ENCODE measurements at places on chromosomes 16 and 17.

DNA sequence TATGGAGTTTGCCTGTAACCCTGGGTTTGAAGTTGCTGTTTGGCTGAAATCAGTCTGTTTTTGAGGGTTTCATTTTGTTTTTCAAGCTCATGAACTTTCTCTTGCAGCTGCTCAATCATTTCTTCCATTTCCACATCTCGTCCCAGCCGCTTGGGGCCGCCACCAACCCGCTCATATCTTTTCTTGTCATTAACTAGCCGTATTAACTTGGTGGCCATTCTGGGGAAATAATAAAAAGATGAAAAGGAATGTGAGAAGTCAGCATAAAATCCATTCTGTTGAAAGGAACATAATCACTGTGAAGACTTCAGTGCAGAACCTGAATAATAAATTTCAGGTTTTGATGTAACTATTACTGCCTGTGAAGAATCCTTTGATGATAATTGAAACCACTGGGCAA lies 11.5 kb downstream of the RPGRIP1L start:
- no peak for DNase-seq

GRCh38 chr17:17781591-17782496 lies 54.9 kb downstream of the SREBF1 start:
- DNase-seq: peak; percentile 81

DNA sequence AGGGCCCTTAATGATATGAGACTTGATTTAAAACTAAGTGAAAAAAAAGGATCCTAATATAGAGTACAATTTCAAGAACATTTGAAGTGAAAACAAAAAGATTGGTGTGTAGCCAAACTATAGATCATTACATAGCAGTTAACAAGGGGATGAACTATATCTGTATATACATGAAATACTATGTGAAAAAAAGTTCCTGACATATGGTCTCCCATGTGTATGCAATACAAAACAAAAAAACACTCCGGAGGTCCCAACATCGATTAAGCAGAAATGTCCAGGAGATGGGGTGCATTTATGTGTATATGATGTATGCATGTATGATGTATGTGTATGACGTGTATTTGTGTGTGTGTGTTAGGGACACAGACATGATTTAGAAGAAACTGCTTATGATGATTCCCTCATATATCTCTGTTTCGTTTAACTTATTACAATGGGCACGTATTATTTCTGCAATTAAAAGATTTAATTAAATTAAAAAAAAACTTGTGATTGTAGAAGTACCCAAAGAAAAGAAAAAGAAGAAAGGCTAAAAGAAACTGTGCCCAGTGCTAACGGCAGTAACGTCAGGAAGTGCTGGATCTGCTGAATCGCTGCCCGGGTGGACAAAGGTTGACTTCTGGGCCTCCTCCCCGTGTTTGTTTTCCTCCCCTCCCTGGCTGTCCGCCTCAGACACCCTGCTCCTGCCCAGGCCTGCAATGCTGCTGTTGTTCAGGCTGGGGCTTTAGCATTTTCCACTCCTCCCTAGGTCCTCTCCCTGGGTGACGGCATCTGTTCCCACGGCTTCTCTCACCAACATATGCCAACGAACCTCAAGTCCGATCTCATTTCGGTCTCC lies 36.9 kb downstream of the TBX4 start:
- DNase-seq: no peak

DNA sequence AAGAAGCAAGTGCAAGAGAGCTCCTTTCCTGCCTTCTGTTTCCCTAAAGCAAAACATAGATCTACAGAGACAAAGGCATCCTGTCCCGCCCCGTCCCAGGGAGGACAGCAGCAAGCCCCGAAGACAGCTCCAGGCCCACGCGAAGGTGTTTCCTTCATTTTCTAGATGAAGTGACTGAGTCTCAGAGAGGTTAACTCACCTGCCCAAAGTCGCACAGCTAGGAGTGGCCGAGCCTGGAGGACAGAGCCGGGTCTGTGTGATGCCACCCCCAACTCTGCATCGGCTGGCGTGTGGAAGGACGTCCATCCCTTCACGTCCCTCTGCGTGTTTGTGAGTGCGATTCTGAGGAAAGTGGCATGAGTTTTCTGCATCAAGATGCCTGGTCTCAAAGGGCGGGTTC lies 187.2 kb upstream of the CHMP6 start:
- no peak for DNase-seq

DNA sequence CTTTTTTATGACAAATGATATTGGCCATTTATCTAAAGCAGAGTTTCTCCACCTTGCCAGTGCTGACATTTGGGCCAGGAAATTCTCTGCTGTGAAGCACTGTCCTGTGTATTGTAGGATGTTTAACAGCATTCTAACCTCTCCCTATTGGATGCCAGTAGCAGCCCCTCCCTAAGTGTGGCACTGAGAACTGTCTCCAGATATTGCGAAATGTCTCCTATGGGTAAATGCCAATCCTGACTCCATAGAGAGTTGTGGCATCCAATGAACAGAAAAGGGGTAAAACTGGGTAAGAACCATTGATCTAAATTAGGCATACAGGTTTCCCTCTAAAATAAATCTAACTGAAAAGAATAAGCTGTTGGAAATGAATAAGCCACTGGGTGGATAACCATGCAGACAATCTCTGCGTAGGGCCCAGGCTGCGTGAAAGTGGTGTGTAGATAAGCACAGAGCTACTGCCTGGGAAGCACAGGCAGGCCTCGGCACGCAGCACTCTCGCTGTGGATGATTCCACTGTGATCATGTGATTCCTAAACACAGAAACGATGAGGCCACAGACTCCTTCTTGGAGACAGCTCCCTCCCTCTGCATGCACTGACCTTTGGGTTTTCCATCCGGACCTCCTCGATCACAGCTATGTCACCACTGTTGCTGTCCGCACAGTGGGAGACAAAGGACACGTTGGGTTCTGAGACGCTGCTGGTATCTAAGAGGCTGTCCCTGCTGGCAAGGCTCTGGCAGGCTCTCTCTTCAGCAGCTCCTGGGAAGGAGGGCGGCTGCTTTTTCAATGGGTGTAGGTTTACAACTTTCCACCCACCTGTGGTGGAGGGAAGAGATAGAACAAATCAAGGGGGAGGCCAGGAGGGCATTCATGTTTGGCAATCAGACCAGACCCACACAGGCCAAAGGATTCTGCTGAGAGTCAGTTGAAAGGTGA lies 44.1 kb downstream of the GTF3C1 start:
- no peak for DNase-seq

- no peak for DNase-seq
These were observed 55.8 kb downstream of the NEUROD2 start for GRCh38 chr17:39551879-39552278.

- peak; percentile 92 for DNase-seq
These were observed 402.7 kb upstream of the TNRC6C start for GRCh38 chr17:77555741-77556291.

- no peak for DNase-seq
These were observed 29.9 kb downstream of the NAGPA start for GRCh38 chr16:5003828-5004227.

DNA sequence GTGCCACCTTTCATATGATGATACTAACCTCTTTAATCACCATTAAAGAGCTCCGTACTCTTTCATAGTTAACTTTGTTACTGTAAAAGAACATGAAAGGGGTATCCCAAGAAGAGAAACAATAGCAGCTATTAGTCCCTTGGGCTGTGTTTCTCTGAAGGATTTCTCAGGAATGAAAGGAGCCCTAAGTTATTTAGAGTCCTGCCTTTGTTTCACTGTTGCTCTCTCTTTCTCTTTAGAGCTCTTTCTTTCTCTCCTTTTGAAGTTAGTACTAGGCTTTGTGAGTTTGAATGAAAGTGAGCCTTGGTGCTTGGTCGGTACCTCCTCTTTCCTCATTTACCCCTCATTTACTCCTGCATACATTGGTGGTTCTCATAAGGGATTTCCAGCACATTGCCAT lies 20.5 kb upstream of the RASL10B start:
- DNase-seq: no peak

GRCh38 chr17:82895087-82895486 lies 55.3 kb upstream of the ZNF750 start:
- DNase-seq: no peak

DNA sequence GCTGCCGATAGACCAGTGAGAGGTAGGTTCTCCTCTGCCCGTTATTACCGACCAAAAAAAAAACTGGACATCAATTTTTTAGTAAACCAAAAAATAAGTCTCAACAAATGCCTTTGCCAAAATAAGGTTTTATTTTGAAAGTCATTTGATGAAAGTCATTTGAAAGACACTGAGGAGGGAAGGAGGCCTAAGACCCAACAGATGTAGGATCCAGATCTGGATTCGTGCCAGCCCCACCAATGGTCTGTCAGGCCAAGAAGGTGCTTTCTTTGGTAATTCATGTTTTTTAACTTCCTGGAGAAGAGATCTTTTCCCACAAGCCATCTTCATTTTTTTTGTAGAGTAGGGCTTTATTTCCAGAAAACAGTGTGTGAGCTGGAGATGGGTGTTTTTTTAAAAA lies 18.1 kb downstream of the NTAN1 start:
- no peak for DNase-seq

GRCh38 chr16:84462296-84463210 lies 41.9 kb downstream of the MEAK7 start:
- DNase-seq: no peak

Data from SK-N-SH (cell line).